Glutamatergic neuron (in vitro differentiated cells): ENCODE measurements at places on chromosomes 2 and 18. TPM values are rescaled to one million over a fixed set of nuclear protein-coding genes. Genes with fewer than 3 reads are reported as not detected.

- no peaks in the 10 kb centered on the region for H3K4me1 ChIP-seq
- peaks cover 19% of the 10 kb centered on the region for H3K36me3 ChIP-seq
- no peak overlapping the region for H3K27ac ChIP-seq
- H3K4me3 ChIP-seq = no peak overlapping the region
Observed at GRCh38 chr2:62727876-62728566, 22.5 kb downstream of the EHBP1 start.

DNA sequence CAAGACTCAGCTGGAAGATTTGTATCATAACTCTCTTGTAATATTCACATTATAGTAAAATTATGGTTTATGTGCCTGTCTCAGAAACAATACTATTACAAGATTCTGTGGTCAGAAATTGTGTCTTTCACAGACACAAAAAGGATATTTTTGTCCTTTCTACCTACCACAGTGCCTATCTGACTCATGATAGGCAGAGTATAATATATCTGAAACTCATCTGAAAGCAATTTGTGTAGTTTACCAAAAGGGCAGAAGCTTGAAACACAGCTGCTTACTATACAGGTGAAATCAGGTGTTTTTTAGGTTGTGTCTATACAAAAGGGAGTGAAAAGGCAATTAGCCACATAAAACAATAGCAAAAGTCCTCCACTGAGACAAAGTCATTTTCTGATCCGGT lies 10.9 kb downstream of the TMEM200C start:
- H3K27ac ChIP-seq = no peak overlapping the region

DNA sequence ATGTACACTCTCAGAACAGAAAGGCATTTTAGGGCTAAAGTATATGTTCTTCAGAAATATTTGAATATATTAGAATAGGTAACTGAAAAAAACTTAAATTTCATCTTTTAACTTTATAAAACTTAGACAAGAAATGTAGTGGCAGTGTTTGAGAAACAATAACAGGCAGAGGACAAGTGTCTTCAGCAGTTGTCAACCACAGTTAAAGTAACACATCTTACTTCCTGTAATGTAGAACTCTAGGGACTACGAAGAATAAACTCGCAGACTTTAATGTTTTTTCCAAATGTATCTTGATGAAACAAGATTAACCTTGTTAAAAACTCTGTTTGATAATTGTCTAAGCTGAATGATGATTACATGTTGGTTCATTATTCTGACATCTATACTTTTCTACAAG lies 50.7 kb downstream of the RMDN2 start:
- H3K4me1 ChIP-seq = peaks cover 15% of the 10 kb centered on the region
- no peaks in the 10 kb centered on the region for H3K36me3 ChIP-seq
- H3K27ac ChIP-seq = peak overlapping the region; percentile 89
- no peak for DNase-seq
- H3K4me3 ChIP-seq = no peak overlapping the region

- H3K4me1 ChIP-seq = peaks cover 2% of the 10 kb centered on the region
- no peaks in the 10 kb centered on the region for H3K27me3 ChIP-seq
- H3K36me3 ChIP-seq = peaks cover 5% of the 10 kb centered on the region
- H3K4me3 ChIP-seq = no peak overlapping the region
Observed at GRCh38 chr2:220036431-220036830, 409.0 kb downstream of the SLC4A3 start.

DNA sequence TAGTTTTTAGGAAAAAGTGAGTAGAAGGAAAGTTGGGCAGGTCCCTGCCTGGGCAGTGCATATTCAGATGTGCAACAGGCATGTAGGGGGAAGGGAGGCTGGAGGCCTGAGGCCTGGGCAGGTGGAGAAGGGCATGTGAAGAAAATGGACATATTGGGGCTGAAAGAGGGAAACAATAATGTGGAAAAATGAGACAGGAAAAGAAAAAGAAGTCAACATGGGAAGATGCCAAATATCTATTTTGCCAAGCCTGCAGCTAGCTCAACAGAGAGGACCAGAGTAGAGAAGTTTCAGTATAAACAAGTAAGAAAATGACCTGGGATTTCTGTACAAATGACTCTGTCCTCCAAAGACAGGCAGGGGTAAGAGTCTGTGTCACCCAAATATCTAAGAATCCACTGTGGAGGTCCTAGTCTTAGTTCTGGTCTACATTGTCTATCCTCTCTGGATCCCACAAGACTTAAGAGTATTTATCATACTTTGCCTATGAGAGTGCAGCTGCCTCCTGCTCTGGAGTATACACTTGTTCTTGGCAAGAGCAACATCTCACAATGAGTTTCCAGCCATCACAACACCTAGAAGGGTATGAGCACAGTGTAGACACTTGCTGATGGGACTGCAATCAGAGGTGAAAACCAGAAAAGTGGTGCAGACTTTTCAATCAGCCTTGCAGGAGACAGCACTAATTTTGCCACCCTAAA lies 80.2 kb downstream of the CLHC1 start:
- H3K4me3 ChIP-seq = no peak overlapping the region
- DNase-seq = no peak
- H3K27ac ChIP-seq = no peak overlapping the region
- no peaks in the 10 kb centered on the region for H3K36me3 ChIP-seq

DNA sequence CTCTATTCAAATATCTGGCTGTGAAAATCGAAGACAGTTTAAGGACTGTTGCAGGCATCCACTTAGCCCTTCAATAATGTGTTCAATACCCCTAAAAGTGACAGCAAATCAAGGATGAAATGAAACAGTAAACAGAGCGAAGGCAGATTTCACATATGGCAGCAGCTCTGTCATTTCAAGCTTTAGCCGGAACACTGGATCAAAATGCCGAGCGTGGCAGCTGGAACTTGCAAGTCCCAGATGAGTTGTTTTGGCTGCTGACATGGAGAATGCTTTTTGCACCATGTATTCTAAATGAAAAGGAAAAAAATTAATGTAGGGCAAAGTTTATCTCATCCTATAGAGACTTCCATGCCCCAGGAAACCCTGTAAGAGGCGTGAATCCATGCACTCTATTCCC lies 18.0 kb downstream of the LRRC30 start:
- H3K36me3 ChIP-seq = no peaks in the 10 kb centered on the region
- no peaks in the 10 kb centered on the region for H3K27me3 ChIP-seq
- DNase-seq = no peak
- H3K27ac ChIP-seq = peak overlapping the region; percentile 35
- peaks cover 20% of the 10 kb centered on the region for H3K4me1 ChIP-seq

DNA sequence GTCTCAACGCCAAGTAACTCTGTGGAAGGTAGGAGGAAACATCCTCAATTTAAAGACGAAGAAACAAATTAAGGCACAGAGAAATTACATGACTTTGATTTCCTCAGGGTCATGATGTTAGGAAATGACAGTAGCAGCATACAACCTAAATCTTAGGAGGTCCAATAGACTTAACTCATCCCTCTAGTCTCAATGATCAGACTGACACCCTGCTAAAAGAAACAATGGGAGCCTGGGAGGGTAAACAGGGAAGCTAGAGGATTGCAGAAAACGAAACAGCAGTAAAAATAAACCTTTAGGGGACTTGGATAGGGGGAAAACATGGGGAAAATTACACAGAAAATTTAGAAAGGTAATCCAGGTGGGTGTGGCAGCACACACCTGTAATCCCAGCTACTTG lies 56.0 kb downstream of the ROCK2 start:
- no peaks in the 10 kb centered on the region for H3K27me3 ChIP-seq
- peaks cover 14% of the 10 kb centered on the region for H3K36me3 ChIP-seq
- DNase-seq = no peak
- H3K27ac ChIP-seq = no peak overlapping the region
- peaks cover 4% of the 10 kb centered on the region for H3K4me1 ChIP-seq
- H3K4me3 ChIP-seq = no peak overlapping the region

DNA sequence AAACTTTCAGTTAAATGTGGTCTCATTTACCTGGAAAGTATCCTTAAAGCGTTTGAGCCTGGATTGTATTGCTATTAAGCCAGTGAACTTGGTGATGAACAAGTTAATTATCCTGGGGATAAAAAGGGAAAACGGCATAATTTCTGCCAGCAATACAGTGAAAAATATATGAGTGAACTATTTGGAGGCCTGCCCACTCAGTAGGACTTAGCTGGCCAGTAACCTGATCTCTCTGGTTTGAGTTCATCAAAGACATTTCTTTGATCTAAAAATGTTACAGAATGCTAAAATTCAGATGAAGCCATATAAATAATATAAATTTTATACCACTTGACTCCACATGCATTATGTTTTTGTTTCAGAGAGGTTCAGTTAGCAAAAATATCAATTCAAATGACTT lies 241.1 kb upstream of the VWC2L start:
- H3K27ac ChIP-seq = no peak overlapping the region
- H3K27me3 ChIP-seq = no peaks in the 10 kb centered on the region
- no peaks in the 10 kb centered on the region for H3K4me1 ChIP-seq
- DNase-seq = no peak

- no peaks in the 10 kb centered on the region for H3K36me3 ChIP-seq
- H3K4me1 ChIP-seq = peaks cover 7% of the 10 kb centered on the region
- no peak overlapping the region for H3K27ac ChIP-seq
- DNase-seq = no peak
- H3K4me3 ChIP-seq = no peak overlapping the region
Observed at GRCh38 chr2:15932394-15933183, 7.8 kb upstream of the MYCN start.

DNA sequence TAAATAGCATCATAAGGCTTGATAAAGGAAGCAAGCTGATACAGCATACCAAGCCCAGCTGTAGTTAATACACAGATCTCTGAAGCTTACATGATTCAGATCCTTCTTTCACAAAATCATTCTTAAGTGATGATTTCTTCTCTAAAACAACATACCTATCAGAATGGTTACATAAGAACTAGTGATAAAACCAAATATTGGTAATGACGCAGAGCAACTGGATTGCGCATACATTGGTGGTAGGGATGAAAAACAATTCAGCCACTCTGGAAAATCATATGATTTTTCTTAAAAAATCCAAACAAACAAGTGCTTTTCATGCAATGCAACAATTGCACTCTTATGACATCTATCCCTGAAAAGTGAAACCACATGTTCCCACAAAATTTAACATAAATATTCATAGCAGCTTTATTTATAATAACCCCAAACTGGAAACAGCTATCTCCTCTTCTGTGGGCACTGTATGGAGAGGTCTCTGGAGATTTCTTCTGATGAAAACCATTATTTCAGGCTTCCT lies 153.6 kb upstream of the DSEL start:
- H3K27ac ChIP-seq = no peak overlapping the region
- DNase-seq = no peak
- H3K4me1 ChIP-seq = no peaks in the 10 kb centered on the region
- no peaks in the 10 kb centered on the region for H3K36me3 ChIP-seq

- peak overlapping the region; percentile 91 for H3K4me3 ChIP-seq
- peaks cover 18% of the 10 kb centered on the region for H3K4me1 ChIP-seq
- H3K27ac ChIP-seq = peak overlapping the region; percentile 91
- H3K27me3 ChIP-seq = peaks cover 13% of the 10 kb centered on the region
- DNase-seq = peak; percentile 43
Observed at GRCh38 chr2:98608962-98609604, 694 bp downstream of the UNC50 start.

- H3K4me1 ChIP-seq = no peaks in the 10 kb centered on the region
- DNase-seq = no peak
- no peak overlapping the region for H3K4me3 ChIP-seq
- no peaks in the 10 kb centered on the region for H3K36me3 ChIP-seq
- no peaks in the 10 kb centered on the region for H3K27me3 ChIP-seq
- no peak overlapping the region for H3K27ac ChIP-seq
Observed at GRCh38 chr2:45205985-45206384, 196.7 kb upstream of the SIX2 start.

DNA sequence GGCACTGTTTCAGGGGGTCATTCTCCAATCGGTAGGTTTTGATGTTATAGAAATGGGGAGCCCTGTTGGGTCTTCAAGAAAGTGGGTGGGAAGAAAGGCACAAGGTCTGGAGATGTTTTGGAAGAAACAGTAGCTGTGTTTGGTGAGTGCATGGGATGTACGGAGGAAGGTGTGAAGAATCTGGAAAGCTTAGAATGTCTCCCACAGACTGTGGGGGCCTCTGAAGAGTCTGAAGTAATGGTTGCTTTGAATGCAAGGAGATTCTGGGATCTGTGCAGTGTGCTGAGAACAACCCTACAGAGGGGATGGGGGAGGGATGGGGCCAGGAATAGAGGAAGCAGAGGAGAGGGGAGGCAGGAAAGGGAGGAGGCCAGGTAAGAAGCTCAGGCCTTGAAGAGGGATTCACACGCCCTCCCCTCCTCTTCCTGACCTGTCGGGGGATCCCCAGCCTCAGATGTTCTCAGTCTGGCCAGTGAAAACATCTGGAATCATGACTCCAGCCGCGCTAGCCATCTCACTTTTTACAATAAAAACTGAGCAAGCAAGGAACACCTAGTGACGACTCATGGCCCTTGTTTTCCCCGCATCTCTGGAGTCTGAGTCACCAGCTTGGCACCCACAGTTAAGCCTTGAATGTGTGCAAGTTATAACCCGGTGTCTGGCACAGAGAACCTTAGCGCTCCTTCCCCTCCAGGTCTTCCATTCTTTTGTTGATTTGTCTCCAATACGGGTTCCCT lies 74.2 kb downstream of the SH3BP4 start:
- H3K27me3 ChIP-seq = peaks cover 10% of the 10 kb centered on the region
- no peak overlapping the region for H3K4me3 ChIP-seq
- no peak for DNase-seq

DNA sequence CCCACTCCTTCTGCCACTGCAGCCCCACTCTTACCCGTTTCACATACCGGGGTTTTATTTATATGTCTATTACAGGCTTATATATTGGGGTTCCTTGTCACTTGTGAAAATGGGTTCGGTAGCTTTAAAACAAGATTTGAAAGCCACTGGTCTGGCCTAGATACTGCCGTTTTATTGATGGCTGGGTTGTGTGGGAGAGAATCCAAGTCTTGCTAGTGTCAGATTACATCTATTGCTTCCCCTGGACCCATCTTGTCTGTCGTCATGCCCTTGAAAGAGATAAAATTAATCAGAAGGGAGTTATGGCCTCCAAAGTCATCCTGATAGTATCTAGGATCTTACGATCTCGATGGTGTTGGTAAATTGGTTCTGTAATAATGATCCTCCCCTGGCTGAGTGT lies 79.4 kb downstream of the EIPR1 start:
- H3K27ac ChIP-seq = no peak overlapping the region
- peaks cover 7% of the 10 kb centered on the region for H3K27me3 ChIP-seq
- no peak overlapping the region for H3K4me3 ChIP-seq
- H3K36me3 ChIP-seq = peaks cover 8% of the 10 kb centered on the region

The PSD4 gene
- total RNA-seq = 1.2 TPM

The HJURP gene
- total RNA-seq = 6.9 TPM

The ANKRD23 gene
- 5.7 TPM for total RNA-seq

The SH2D6 gene
- 0.64 TPM for total RNA-seq

The CPLX4 gene
- total RNA-seq = not detected

The COL3A1 gene
- total RNA-seq = not detected
